NT2/D1 (cell line): ENCODE measurements at places on chromosomes 2 and 18.

GRCh38 chr18:9248661-9249060, 85.9 kb upstream of the TWSG1 start:
- DNase-seq = no peak

GRCh38 chr2:80363791-80364349, 59.3 kb upstream of the LRRTM1 start:
- no peak for DNase-seq

- DNase-seq = no peak
Measured at GRCh38 chr2:47426786-47427185, 23.8 kb downstream of the MSH2 start.

GRCh38 chr2:26786207-26787028, 562 bp downstream of the CENPA start:
- DNase-seq = no peak

DNA sequence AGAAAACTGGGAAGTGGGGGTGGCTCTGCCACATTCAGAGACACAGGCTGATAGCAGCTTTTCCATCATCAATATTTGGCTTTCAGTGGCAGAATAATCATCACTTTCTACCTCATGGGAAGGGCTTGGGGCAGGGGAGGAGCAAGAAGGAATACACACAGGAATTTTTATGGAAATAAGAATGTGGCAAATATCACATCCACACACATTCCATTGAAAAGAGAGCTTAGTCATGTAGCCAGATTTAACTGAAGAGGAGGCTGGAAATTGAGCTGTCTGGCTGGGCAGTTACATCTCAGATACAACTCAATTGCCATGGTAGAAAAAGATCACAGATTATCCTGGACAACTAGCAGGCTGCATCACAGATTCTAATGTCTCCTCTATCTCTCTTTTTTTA, 1474.0 kb upstream of the ACVR2A start:
- no peak for DNase-seq

DNA sequence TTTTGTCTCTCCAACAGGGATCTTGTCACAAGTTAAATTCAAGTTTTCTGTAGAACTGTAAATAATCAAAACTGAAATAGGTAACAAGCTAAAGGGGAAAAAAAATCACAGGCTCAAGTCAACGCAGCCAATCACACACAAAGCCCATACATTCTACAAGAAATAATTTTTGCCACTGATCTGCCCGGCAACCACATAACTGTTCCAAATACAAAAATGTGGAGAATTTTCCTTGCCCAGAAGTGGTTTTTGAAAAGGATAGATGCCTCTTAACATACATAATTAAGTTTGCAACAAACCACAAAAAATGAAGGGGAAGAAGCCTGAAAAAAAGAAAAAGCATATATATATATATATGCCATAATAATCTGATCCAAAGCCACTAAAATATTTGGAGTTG, 60.3 kb downstream of the FARSB start:
- DNase-seq = no peak

GRCh38 chr2:128282246-128282975, 36.3 kb downstream of the HS6ST1 start:
- DNase-seq = no peak

- DNase-seq = no peak
Measured at GRCh38 chr18:67618061-67618460, 101.5 kb upstream of the DSEL start.

- no peak for DNase-seq
Measured at GRCh38 chr2:72929010-72929409, 11.7 kb downstream of the EMX1 start.

DNA sequence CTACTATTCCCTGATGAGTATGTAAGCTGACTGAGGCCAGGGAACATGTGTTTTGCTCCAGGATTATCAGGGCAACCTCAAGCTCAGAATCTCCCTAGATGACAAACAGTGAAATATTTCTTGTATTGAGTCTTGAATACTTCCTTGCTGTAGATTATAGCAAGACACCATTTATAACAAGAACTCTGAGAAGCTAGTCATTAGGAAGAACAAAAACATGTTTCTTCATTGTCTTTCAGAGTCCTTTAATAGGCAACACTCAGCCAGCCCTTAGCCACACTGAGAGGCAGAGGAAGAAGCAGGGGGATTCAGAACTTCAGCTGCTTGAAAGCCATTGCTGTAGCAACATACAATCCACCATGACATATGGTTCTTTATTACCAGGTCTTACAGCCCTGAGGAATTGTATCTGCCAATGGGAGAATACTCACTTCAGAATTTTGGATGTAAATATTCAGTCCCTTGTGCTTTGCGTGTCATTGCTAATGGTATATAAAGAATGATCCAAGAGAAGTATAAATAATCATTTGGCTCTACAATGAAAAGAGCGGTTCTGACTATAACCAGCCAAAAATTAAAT, 117.5 kb upstream of the NCKAP5 start:
- no peak for DNase-seq

GRCh38 chr2:218927422-218927821, 32.0 kb upstream of the CDK5R2 start:
- DNase-seq = no peak

GRCh38 chr2:7476371-7476770, 559.2 kb downstream of the RNF144A start:
- DNase-seq = no peak

GRCh38 chr2:24822049-24822706, 29.0 kb downstream of the CENPO start:
- DNase-seq = peak; percentile 91

DNA sequence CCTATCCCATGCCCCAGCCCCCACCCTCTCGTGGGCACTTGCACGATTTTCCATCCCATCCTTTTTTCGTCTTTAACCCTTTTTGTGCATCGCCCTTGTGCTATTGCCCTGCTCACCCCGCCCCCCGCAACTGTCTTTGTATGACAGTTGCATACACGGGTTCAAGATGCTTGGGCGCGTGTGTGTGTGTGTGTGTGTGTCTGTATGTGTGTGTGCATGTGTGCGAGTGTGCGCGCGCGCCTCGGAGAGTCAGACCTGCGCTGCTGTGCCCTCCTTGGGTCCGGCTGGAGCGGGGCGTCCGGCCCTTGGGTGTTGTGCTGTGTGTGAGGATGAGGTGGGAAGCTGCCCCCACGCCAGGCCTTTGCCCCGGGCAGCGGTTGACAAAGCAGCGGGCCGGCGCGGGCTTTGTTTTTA, 230.7 kb downstream of the HAUS1 start:
- DNase-seq = no peak

- DNase-seq = no peak
Measured at GRCh38 chr2:176419591-176420071, 150.4 kb downstream of the MTX2 start.

GRCh38 chr18:58784601-58785137, 80.0 kb upstream of the ZNF532 start:
- no peak for DNase-seq

DNA sequence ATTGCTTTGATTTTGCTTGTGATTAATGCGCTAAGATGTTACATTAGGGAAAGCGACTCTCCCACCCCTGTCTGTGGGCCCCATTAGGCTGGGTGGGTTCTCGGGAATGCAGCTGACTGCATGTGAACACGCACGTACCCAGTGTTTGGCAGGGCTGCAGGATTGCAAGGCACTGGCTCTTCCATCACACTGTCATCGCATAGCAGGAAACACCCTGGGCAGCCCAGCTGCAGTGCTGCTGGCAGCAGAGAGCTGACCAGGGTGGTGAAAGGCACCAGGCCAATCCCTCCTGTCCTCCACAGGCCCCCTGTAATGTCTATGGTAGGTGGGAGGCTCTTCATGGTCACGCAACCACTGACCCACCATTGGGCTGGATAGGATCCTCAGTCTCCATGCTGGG, 34.4 kb upstream of the FZD7 start:
- no peak for DNase-seq
